ENCODE measurements at places on chromosomes 2 and 18. TPM values are rescaled to one million over a fixed set of nuclear protein-coding genes. Genes with fewer than 3 reads are reported as not detected.

- DNase-seq = peak; percentile 49
Measured at GRCh38 chr2:124025171-124025580, at the start of gene CNTNAP5. CNTNAP5 (plus strand) TSS chr2:124025287; CDS start chr2:124025651, 364 bp downstream.

DNA sequence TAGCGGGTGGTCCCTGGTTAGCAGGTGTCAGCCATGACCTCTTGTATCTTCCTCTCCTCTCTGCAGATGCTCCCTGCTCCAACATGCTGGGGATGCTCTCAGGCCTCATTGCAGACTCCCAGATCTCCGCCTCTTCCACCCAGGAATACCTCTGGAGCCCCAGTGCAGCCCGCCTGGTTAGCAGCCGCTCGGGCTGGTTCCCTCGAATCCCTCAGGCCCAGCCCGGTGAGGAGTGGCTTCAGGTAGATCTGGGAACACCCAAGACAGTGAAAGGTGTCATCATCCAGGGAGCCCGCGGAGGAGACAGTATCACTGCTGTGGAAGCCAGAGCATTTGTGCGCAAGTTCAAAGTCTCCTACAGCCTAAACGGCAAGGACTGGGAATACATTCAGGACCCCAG is 60.8 kb downstream of the NRP2 start:
- no peak for DNase-seq

DNA sequence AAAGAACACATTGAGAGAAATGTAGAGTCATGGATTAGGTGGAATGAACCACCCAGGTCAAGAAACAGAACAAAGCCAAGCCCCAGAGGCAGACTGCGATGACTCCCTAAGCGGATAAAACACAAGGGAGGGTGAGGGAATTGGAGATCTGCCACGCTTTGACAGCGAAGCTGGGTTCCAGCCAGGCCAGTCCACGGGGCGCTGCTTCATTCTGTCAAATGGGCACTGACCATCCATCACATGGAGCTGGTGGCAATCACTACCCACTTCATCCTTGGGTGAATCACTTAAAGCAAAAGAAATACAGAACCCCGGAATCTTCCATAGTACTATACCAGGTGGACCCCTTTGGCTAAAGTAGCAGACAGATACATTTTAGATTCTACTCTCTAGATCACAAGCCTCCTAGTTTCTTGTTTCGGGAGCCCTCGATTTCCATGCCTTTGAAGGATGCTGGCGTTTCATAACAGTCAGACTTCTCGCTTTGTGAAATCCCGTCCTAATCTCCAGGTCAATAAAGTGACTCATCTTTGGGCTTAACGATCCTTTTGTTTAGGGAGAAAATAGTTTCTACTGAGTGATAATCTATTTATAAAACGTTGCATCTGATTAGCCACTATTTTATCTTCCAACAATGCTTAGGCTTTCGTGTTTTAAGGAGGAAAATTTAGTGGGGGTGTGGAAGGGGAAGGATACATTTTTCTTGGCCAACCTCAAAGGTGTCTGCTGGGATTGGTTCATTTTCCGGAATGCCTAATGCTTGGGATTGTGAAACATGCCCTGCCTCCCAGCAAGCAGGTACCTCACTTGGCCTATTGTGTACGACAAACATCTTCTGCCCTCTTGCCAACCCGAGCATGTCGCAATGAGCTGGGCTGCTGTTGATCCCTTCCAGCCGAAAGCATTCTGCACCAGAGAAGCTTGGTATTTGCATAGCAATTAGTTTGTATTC is 44.1 kb upstream of the HDAC4 start:
- peak; percentile 75 for DNase-seq

DNA sequence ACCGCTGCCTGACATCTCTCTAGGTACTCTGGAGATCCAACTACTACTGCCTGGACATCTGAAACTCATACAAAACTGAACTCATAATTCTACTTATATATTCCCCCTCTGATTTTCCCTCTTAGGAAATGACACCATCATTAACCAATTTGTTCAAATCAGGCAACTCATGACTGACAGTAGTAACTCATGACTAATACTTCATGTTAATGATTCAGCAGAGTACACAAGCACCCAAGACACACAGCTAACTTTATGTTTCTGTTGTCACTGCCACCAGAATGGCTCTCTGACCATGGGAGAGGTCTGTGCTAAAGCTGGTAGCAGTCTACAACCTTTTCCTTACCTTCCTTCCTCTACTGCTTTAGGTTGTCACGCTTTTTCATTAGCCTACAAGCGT is 91.1 kb downstream of the ITSN2 start:
- DNase-seq = no peak

DNA sequence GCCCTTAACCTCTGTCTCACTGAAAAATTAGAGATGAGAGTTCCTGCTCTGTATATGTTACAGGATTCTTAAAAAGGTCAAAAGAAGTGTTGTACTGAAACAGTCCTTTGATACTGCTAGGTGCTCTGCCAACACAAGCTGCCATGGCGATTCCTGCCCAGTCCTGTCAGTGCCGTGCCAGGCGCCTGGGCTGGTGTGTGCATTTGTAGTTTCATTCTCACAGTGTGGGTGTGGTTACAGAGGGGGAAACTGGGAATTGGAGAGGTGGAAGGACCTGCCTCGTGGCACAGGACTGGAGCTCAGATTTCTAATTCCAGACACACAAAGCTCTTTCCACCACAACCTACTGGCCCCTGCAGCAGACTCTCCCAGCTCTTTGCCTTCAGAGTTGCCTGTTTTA is 122.3 kb upstream of the RAB6C start:
- no peak for DNase-seq

Gene ASIC4
- not detected for total RNA-seq
